ENCODE measurements at places on chromosomes 2 and 18.

DNA sequence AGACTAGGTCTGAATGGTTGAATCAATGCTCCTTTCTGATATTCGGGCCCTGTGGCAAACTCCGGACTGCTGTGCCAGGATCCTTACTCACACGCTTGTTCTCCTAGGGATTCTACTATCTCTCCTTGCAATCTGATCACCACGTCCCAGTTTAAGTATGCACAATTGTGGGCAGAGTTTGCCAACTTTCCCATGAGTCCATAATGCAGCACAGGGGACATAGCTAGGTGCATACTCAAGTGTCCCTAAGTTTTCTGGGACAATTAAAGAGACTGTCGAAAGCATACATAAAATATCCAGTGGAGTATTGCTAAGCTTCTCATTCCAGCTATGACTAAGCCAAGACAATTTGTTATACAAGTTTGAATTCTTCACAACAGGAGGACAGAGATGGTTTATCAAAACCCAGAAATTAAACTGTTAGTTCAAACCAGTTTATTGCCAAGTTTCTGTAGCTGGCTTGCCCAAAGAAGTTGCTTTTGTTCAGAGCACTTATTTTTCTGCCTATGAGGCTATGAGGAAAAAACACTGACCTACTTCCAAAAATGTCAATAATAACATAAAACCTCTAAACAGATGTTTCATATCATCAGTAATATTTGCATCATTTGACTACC is 136.1 kb downstream of the EXOC6B start:
- DNase-seq = no peak

- DNase-seq = no peak
Measured at GRCh38 chr2:205543937-205544702, 138.2 kb upstream of the NRP2 start.

DNA sequence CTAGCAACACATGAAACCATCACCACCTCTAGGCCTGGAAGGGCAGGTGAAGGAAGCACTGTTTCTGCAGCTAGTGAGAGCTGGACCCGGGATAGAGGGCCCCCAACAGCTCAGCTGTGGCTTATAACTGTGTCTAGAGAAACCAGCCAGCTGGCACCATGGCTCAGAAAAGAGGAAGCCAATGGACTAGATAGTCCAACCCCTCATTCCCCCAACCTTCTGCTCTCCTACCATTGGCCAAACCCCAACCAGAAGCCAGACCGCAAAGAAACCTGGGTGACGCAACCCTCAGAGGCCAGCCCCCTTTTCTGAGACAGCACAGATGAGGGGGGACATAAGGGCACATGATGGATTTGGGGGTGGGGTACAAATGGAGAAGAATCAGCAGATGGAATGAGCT is 24.3 kb downstream of the SMYD1 start:
- no peak for DNase-seq

GRCh38 chr18:27094621-27095020 is 90.5 kb downstream of the CHST9 start:
- DNase-seq = no peak

Data from AG04450 (cell line).